CD4-positive, CD25-positive, alpha-beta regulatory T cell (primary cell): ENCODE measurements at places on chromosomes 13 and 19.

DNA sequence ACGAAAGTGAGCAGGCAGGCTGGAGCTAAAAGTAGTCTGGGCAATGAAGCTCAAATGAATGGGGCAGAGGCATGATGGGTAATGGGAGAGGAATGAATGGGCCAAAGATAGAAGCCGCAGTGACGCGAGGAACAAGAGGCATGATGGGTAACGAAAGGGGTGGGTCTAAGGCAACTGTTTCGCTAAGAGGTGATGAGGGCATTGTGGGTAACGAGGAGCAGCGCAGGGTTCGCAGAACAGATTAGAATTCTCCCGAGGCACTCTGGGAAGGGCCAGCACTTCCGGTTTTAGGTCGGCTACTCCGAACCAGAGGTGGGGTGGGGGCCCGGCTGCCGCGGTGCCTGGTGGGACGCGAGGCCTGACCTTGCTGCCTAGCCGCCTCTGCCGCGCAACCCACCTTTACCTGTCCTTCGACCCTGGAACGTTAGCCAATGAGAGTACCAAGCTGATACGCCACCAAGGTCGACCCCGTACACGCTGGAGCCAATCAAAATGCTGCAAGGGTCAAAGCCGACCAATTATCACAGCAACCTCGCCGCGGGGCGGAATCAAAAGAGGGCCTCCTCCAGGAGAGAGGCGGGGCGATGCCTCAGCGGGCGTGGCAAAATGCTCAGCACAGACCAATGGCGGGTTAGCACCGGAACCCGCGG is 563 bp upstream of the TOMM40 start:
- peak; percentile 100 for DNase-seq

GRCh38 chr13:41981951-41982715 is 21.2 kb upstream of the VWA8 start:
- DNase-seq = no peak

- no peak for DNase-seq
Measured at GRCh38 chr13:28579322-28579721, 79.6 kb upstream of the POMP start.

GRCh38 chr19:46578450-46578849 is 22.7 kb upstream of the CALM3 start:
- DNase-seq = no peak

- no peak for DNase-seq
Measured at GRCh38 chr13:84985860-84986259, 813.4 kb downstream of the SLITRK6 start.

DNA sequence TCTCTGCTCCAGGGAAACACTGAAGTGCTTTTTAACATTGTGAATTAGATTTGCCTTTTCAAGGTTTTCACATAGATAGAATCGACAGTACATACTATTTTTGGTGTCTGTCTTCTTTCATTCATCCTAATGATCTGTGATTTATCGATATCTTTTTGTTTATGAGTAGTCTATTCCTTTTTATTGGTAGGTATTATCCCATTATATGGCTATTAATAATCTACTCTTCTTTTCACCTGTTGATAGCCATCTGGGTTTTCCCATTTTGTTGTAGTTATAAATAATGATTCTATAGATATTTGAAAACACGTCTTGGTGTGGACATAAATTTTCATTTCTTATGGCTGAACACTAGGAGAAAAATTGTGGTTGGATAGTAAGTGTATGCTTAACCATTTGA is 262.6 kb downstream of the MAB21L1 start:
- DNase-seq = no peak

DNA sequence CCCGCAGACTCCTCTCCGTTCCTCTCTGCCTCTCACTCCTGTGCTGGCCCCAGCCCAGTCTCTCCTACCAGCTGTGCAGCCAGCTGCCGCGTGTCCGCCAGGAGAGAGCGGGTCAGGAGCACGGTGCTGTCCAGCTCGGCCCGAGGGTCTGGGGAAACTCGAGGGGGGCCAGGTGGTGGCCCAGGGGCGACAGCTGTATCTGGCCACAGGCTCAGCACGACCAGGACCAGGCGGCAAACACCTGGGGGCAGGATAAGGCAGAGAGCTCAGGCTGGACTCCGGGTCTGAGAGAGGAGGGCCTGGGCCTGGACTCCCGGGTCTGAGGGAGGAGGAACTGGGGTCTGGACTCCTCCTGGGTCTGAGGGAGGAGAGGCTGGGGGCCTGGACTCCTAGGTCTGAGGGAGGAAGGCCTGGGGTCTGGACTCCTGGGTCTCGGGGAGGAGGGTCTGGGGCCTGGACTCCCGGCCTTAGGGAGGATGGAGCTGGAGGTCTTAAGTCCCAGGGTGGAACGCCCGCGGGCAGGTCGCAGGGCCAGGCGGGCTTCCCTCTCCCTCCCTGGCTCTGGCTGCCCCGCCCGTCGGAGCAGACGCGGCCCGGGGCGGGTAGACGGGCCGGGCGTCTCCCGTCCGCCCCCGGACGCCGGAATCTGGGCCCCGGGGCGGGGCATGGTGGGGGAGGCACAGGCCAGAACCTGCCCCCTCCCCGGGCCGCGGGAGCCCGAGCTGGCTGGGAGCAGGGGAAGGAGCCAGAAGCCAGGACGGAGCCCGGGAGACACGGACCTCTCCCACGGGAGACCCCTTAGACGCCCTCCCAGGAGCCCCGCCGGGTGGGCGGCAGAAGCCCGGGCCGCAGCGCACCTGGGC is 1.3 kb downstream of the IL11 start:
- DNase-seq = peak; percentile 20

GRCh38 chr19:13962699-13963602 is 10.6 kb downstream of the DCAF15 start:
- no peak for DNase-seq

DNA sequence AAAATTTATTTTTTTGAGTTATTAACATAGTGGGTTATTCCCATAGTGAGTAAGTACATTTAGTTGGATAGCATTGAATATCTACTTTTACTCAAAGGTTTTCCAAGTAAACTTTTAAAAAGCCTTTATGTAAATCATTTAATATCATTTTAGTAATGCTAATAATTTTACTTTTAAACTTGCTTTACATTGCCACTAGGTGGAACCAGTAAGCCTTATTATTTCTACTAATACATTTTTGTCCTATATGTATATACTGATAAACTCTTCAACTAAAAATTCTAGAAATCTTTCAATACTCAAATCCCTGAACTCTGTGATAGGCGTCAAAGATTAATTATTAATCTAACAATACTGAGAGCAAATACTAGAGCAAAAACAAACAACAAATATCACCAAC is 1709.2 kb upstream of the PCDH20 start:
- DNase-seq = no peak
